ENCODE measurements at places on chromosomes 5 and 9. TPM values are rescaled to one million over a fixed set of nuclear protein-coding genes. Genes with fewer than 3 reads are reported as not detected.

PCDHGA10 gene
- total RNA-seq: not detected

DNA sequence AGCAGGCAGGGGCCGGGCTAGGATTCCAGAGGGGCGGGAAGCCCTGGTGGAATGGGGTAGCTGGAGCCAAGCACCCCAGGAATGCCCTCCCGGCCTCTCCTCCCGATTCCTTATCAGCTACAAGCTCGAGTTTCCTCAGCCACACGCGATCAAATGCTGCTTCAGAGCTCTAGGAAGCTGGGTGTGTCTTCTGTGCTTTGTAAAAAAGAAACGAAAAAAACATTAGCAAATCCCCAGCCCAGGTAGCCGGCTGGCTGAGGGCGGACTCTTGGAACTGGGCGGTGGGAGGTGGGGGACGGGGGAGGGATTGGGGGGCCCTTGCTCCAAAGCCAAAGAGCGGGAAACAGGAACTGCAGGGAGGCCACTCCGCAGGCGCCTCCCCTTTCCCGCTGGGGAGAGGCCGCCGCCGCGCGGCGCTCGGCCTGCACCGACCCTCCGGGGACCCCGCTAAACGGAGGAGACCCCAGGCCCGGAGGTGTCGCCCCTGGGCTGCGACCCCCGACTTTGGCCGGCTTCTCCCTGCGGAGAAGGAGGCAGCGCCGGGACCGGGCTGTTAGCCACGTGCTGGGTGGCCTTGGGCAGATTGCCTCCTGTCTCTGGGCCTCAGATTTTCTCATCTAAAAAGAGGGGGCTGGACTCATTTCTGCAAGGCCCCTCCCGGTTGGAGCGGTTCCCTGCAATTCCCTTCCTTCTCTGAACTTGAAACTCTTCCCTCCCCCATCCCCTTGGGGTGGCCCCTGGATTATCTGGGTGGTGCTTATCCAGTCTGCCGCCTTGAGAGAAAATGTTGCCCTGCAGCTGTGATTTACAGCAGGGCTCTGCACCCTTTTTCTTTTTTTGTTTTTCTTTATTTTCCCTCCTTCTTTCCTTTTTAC, 40.9 kb upstream of the FABP6 start:
- H3K4me1 ChIP-seq: peaks cover 11% of the 10 kb centered on the region
- H3K36me3 ChIP-seq: peaks cover 1% of the 10 kb centered on the region
- peaks cover 13% of the 10 kb centered on the region for H3K27me3 ChIP-seq
- peak overlapping the region; percentile 53 for H3K4me3 ChIP-seq
- H3K27ac ChIP-seq: peak overlapping the region; percentile 52

GRCh38 chr9:35476596-35476995, 13.3 kb upstream of the RUSC2 start:
- H3K36me3 ChIP-seq: no peaks in the 10 kb centered on the region
- no peak overlapping the region for H3K4me3 ChIP-seq
- H3K27me3 ChIP-seq: peaks cover 24% of the 10 kb centered on the region
- no peak for DNase-seq
- no peak overlapping the region for H3K27ac ChIP-seq
- H3K4me1 ChIP-seq: no peaks in the 10 kb centered on the region

GRCh38 chr5:19235101-19235584, 752.9 kb downstream of the CDH18 start:
- H3K36me3 ChIP-seq: no peaks in the 10 kb centered on the region
- no peaks in the 10 kb centered on the region for H3K4me1 ChIP-seq
- no peak overlapping the region for H3K4me3 ChIP-seq
- no peak overlapping the region for H3K27ac ChIP-seq
- DNase-seq: no peak
- H3K27me3 ChIP-seq: no peaks in the 10 kb centered on the region

GRCh38 chr5:37121027-37121426, 128.1 kb downstream of the CPLANE1 start:
- H3K27me3 ChIP-seq: no peaks in the 10 kb centered on the region
- peaks cover 19% of the 10 kb centered on the region for H3K4me1 ChIP-seq
- no peak overlapping the region for H3K27ac ChIP-seq
- peaks cover 16% of the 10 kb centered on the region for H3K36me3 ChIP-seq

Measured in activated CD8-positive, alpha-beta T cell treated with anti-CD3 and anti-CD28 coated beads, Interleukin-2, amount 10 ng/mL, durations not matched to agents 7 days and 5 days (primary cell).